ENCODE measurements at places on chromosomes 3 and 15. TPM values are rescaled to one million over a fixed set of nuclear protein-coding genes. Genes with fewer than 3 reads are reported as not detected.

GRCh38 chr3:167973046-167973445 lies 122.7 kb downstream of the GOLIM4 start:
- peaks cover 22% of the 10 kb centered on the region for H3K4me1 ChIP-seq
- H3K27ac ChIP-seq: no peak overlapping the region
- no peaks in the 10 kb centered on the region for H3K36me3 ChIP-seq
- no peaks in the 10 kb centered on the region for H3K27me3 ChIP-seq
- H3K4me3 ChIP-seq: no peak overlapping the region

- no peaks in the 10 kb centered on the region for H3K36me3 ChIP-seq
- H3K4me1 ChIP-seq: no peaks in the 10 kb centered on the region
- H3K4me3 ChIP-seq: no peak overlapping the region
- no peak overlapping the region for H3K27ac ChIP-seq
Measured at GRCh38 chr3:155500194-155500818, 206.8 kb upstream of the STRIT1 start.

The ROPN1 gene
- total RNA-seq: not detected

- no peaks in the 10 kb centered on the region for H3K27me3 ChIP-seq
- peak; percentile 12 for DNase-seq
- peak overlapping the region; percentile 0 for H3K27ac ChIP-seq
- H3K4me1 ChIP-seq: no peaks in the 10 kb centered on the region
Measured at GRCh38 chr15:50463423-50464358, 39.5 kb downstream of the USP8 start.

The TRAT1 gene
- total RNA-seq: not detected

DNA sequence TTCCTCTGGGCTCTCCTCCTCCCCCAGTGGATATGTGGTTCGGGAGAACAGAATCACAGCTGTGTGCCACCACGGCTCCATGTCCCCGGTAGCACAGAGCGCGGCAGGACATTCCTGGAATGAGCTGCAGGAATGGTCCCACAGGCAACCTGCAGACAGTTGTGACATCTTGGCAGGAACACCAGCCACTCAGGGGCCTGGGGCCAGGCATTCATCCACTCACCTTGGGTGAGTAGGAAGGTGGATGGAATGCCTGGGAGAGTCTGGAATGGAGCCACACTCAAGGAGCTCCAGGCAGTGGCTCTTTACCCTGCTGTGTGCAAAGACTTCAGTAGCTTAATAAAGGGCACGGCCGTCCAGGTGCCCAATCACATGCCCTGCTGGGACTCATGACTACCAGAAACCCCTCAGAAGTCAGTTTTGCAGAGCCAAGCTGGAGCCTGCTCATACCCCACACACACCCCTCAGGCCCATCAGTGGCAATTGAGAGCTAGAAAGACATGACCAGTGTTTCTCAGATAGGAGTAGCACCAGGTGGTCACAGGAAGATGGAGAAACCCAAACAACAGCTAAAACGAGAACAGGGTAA lies 117.3 kb upstream of the PRR20G start:
- H3K4me1 ChIP-seq: no peaks in the 10 kb centered on the region
- no peaks in the 10 kb centered on the region for H3K36me3 ChIP-seq
- H3K4me3 ChIP-seq: no peak overlapping the region
- DNase-seq: no peak
- H3K27me3 ChIP-seq: peaks cover 5% of the 10 kb centered on the region
- no peak overlapping the region for H3K27ac ChIP-seq

DNA sequence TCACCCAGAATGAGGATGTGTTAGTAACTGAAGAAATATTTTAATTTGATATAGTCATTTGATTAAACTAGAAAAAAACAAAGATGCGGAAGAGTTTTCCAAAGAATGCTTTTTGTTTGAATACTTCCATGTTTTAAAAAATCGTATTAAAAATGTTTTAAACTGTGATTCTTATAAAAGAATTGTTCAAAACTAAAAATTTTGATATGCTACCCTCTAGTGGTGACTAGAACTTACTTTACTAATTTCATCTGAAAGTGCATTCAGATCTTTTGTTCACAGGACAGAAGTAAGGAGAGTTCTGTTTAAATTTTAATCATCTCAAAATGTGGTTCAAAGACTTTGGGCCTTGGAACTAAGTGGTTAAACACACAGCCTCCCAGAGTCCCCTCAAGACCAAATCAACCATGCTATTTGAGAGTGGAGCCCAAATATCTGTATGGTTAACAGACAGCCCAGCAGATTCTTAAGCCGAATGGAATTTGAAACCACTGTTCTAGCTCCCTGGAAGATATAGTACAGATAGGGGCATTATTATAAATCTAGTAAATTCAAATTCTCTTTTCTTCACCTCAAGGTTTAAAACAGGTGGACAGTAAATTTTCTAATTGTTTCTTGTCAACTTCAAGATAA lies 45.2 kb upstream of the SYNPR start:
- H3K4me3 ChIP-seq: no peak overlapping the region
- H3K4me1 ChIP-seq: no peaks in the 10 kb centered on the region
- H3K27ac ChIP-seq: no peak overlapping the region
- H3K36me3 ChIP-seq: no peaks in the 10 kb centered on the region
- no peak for DNase-seq

- H3K36me3 ChIP-seq: no peaks in the 10 kb centered on the region
- no peak for DNase-seq
- H3K4me1 ChIP-seq: no peaks in the 10 kb centered on the region
- no peak overlapping the region for H3K27ac ChIP-seq
- H3K4me3 ChIP-seq: no peak overlapping the region
- peaks cover 13% of the 10 kb centered on the region for H3K27me3 ChIP-seq
Measured at GRCh38 chr3:72100080-72100511, 315.1 kb upstream of the PROK2 start.

GRCh38 chr3:8286086-8286485 lies 215.5 kb upstream of the LMCD1 start:
- no peak overlapping the region for H3K4me3 ChIP-seq
- no peak overlapping the region for H3K27ac ChIP-seq
- DNase-seq: no peak
- H3K36me3 ChIP-seq: no peaks in the 10 kb centered on the region

DNA sequence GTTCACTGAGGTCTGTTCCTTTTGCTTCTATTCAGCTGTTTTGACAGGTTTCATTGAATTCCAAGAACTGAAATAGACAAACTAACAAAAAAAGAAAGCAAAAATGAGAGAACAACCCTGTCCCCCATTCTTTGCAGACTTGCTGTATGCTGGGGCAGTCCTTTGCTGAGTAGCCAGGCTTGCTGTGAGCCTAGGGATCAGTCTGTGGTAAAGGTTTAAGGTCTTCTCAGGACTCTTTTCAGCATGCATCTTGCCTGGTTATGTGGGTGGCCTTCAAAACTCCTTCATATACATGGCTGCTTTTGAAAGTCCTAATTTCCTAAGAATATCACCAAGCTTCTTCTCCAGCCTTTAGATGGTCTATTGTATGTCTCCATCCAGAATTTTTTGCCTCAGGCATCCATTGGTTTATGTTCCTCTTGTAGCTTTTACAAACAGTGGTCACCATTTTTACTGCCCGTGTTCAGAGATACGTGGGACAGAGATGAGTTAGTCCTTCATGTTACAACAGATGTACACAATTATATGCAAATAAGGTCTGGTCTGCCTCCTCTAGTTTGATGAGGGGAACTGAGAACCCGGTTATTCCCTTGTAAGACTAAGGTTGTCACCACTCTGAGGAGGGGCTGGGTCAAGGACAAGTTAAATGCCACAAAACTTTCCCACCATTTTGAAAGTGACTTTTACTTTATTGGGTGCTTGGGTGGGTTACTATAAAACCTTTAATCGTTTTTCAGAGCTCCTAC lies 41.4 kb downstream of the SACM1L start:
- no peak overlapping the region for H3K4me3 ChIP-seq
- H3K36me3 ChIP-seq: peaks cover 47% of the 10 kb centered on the region
- DNase-seq: no peak
- no peaks in the 10 kb centered on the region for H3K4me1 ChIP-seq
- no peak overlapping the region for H3K27ac ChIP-seq

The PLSCR2 gene
- total RNA-seq: not detected

- H3K4me1 ChIP-seq: peaks cover 44% of the 10 kb centered on the region
- no peaks in the 10 kb centered on the region for H3K27me3 ChIP-seq
- no peak overlapping the region for H3K4me3 ChIP-seq
- DNase-seq: peak; percentile 44
Measured at GRCh38 chr3:51673181-51673801, 2.2 kb downstream of the TEX264 start.

DNA sequence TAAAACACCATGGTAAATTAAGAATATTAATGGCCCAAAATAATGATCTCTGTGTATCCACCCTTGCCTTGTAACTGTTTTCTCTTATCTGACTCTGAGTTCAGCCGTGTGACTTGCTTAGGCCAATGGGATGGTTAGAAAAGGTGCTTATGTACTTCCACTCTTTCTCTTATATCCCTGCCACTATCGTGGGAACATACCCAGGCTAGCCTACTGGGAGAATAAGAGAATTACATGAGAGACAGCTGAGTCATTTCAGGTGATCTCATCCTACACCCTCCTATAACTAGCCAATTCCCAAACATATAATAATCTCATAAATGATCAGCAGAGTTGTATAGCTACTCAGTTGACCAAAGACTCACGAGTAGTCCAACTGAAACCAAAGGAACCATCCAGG lies 98.3 kb upstream of the ABI3BP start:
- no peaks in the 10 kb centered on the region for H3K36me3 ChIP-seq
- H3K4me3 ChIP-seq: no peak overlapping the region
- H3K4me1 ChIP-seq: no peaks in the 10 kb centered on the region
- H3K27me3 ChIP-seq: no peaks in the 10 kb centered on the region
- H3K27ac ChIP-seq: no peak overlapping the region

DNA sequence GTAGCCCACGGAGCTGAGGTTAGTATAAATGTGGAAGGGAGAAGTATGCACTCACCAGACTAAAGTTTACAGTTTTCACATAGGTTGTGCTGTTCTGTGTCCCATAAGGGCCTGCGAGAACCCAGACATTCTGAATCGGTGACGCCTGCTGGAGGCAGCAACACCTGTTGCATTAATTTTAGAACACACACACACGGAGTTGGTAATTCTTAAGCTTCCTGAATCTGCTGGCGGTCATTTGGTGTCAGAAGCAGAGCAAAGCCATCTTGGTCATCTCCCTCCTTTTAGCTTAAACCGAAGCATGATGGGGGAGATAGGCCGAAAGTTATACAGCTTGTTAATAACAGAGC lies 41.1 kb upstream of the AP3B2 start:
- DNase-seq: no peak
- peak overlapping the region; percentile 80 for H3K4me3 ChIP-seq

DNA sequence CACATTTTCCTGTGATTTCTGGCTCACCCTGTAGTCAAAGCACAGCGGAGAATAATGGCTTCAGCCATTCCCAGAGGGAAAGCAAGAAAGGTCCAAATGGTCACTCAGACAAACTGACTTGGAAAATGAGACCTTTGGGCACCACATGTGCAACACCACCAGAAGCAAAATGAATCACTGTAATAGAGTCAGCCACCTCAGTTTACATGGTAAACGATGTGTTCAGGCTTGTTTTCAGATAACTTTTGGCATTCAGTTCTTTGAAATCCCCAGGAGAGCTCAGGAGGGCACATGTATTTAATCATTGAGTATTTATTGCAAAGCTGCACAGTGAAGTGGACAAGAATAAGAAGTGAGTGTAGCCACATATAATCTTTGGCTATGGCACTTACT lies 38.4 kb upstream of the ALCAM start:
- H3K27me3 ChIP-seq: no peaks in the 10 kb centered on the region
- H3K4me1 ChIP-seq: no peaks in the 10 kb centered on the region
- H3K27ac ChIP-seq: no peak overlapping the region
- DNase-seq: no peak
- no peaks in the 10 kb centered on the region for H3K36me3 ChIP-seq

DNA sequence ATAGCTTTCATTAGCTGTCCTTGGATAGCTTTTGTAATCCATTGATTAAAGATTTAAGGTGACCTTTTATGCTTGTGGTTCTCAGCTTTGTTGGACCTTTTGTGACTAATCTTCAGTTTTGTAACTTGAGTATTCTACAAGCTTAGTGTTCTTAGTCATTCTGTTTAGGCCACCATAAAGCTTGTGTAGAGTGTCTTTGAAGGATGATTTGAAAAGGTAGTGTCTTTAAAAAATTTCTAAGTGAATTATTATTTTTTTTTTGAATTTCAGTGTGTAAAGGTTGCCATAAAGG lies 7.5 kb downstream of the MORF4L1 start:
- H3K36me3 ChIP-seq: peaks cover 5% of the 10 kb centered on the region
- peaks cover 88% of the 10 kb centered on the region for H3K4me1 ChIP-seq
- no peak overlapping the region for H3K4me3 ChIP-seq
- no peak overlapping the region for H3K27ac ChIP-seq
- H3K27me3 ChIP-seq: no peaks in the 10 kb centered on the region

- no peak overlapping the region for H3K4me3 ChIP-seq
- H3K36me3 ChIP-seq: no peaks in the 10 kb centered on the region
- no peak overlapping the region for H3K27ac ChIP-seq
- no peaks in the 10 kb centered on the region for H3K4me1 ChIP-seq
- no peak for DNase-seq
Measured at GRCh38 chr15:94199725-94200124, 31.6 kb upstream of the MCTP2 start.

DNA sequence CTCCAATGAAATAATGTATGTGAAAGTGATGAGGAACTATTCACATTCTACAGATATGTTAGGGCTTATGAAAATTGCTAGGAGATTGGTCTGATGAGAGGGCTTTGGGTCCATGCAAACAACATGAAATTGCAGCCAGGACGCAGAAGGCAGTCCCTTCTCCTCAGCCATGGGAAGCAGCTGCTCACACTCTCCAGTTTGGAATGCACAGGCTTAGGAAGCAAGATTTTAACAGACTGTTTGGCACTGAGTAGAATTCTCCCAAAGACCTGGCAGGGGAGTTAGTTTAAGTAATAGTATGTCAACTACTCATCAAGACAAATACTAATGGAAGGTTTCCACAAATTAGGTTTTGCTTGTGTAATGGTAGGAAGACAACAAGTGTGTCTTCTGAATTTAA lies 500.7 kb upstream of the ARRDC4 start:
- no peak overlapping the region for H3K27ac ChIP-seq
- H3K4me3 ChIP-seq: no peak overlapping the region
- no peaks in the 10 kb centered on the region for H3K36me3 ChIP-seq
- no peak for DNase-seq

GRCh38 chr3:114178770-114179368 lies at the start of gene DRD3:
Gene DRD3 (minus strand): TSS chr3:114179052. CDS start chr3:114171992, 7,060 bp downstream.
- no peak within 1 kb of the TSS for H3K27ac ChIP-seq
- DNase-seq: no peak
- H3K4me1 ChIP-seq: no peaks in the 10 kb centered on the region
- H3K36me3 ChIP-seq: no peaks in the 10 kb centered on the region

The BUB1B gene
- total RNA-seq: 63.5 TPM

The IGF2BP2 gene
- total RNA-seq: 46.3 TPM

DNA sequence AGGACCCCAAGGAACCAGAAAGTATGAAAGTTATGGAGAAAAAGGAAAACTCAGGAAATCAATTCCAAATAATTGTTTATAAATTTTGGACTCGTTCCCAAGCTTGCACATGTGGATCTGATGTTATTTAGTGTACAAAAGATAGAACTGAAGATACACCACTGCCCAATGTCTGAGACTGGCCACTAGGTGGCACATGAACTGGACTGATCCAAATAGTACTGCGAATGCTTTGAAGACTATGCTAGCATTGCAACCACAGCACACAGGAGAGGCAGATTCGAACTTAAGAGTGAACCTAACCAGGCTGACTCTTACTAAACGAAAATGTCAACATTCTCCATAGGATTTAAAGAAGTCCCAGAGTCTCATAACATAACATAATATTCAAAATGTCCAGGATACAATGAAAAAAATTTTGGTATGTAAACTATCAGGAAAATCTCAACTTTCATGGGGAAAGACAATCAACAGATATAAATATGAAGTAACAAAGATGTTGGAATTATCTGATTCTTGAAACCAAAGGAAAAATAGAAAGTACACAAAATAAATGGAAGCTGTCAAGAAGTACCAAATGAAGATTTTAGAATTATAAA lies 596.7 kb downstream of the FGF12 start:
- no peaks in the 10 kb centered on the region for H3K4me1 ChIP-seq
- H3K36me3 ChIP-seq: no peaks in the 10 kb centered on the region
- no peak overlapping the region for H3K4me3 ChIP-seq

The MAN2A2 gene
- total RNA-seq: 6.7 TPM

Measured in HepG2 (cell line).